ENCODE measurements at places on chromosomes 13 and 19.

DNA sequence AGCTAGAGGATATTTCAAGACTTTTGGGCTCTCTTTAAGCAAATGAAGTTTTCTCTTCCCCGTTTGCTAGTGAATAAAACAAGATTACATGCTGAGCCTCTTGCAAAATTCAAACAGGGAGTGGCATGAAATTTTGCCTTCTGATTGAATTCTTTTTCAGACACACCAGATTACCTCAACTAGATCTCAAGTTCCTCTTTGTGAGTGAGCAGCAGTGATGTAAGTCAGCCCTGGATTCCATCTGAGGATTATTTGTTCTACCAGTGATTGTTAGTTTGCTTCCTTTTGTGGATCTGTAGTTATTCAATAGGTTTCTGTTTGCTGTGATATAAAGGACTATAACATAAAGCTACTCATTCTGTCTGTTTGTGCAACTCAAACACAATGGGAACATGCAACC is 407.7 kb downstream of the LMO7 start:
- no peak for DNase-seq

DNA sequence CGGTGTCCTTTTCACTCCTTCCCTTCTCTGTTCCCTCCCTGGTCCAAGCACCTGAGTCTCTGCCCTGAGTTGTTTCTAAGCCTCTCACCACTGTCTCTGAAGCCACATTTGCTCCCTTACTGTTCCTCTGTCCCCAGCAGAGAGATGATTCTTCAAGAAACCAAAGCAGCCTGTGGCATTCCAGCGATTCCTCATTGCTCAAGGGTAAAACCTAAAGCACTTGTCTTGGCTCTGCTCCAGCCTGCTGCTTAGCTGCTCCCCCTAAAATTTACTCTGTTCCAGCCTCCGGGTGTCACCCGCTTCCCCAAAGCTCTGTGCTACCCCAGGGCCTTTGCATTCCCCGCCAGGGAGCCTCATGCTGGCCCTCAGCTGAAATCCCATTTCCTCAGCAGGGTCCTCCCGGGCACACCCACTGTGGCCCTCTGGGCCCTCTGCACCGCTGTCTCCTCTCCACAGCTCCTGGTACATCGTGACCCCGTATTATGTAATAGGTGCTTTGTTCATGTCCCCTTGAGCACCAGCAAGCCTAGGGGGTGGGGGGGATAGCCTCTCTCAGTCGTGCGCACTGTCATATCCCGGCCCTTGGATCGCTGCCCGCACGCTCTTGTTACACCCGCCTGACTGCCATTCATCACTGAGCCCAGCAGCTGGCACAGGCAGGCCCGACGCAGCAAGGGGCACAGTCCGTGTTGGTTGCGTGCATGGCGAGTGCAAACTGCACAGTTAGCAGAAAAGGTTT is 15.8 kb downstream of the TECR start:
- peak; percentile 16 for DNase-seq

DNA sequence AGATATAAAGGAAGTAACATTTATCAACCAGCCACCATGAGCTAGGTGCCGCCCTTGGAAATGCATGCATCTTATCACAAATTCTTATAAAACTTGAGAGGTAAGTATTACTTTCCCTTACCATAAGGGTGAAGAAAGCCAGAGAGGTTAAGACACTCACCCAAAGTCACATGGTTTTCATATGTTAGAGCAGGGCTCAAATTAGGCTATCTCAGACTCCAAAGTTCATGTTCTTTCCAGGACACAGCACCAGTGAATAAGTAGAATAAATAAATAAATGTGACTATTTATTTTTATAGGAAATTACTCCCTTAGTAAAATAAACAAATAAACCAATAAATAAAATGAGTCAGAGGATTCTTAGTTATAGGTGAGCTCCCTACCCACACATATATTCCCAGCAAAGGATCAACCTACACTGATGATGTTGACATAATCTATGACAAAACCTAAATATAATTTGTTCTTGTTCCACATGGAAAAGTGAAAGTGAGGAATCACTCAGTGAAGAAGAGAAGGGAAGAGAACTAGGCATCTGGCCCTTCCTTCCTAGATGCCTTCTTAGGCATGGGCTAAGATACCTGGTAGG is 27.2 kb downstream of the SPRY2 start:
- DNase-seq, result no peak

DNA sequence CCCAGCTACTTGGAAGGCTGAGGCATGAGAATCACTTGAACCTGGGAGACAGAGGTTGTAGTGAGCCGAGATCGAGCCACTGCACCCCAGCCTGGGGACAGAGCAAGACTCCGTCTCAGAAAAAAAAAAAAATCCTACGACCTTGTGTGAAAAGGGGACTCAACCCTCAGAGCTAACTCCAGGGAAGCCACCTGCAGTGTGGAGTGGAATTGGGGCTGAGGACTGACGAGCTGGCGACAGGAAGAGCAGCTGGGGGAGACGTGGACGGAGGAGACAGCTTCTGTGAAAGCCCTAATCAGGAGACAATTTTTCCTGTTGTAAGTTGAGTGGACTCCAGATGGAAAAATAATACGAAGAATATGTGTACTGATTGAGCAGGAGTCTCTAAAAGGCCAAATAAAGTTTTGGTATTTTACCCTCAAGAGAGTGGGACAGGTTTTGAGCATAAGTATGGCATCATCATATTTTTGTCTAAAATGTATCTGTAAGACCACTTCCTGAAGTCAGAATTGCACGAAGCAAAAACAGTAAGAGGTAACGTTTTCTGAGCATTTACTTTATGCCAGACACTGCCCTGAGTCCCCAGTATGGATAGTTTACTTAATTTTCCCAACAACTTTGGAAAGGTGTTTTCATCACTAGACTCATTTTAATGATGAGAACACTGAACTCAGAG is 12.0 kb upstream of the LAIR1 start:
- DNase-seq, result no peak

- no peak for DNase-seq
Measured at GRCh38 chr19:52277471-52277870, 8.1 kb downstream of the ZNF766 start.

DNA sequence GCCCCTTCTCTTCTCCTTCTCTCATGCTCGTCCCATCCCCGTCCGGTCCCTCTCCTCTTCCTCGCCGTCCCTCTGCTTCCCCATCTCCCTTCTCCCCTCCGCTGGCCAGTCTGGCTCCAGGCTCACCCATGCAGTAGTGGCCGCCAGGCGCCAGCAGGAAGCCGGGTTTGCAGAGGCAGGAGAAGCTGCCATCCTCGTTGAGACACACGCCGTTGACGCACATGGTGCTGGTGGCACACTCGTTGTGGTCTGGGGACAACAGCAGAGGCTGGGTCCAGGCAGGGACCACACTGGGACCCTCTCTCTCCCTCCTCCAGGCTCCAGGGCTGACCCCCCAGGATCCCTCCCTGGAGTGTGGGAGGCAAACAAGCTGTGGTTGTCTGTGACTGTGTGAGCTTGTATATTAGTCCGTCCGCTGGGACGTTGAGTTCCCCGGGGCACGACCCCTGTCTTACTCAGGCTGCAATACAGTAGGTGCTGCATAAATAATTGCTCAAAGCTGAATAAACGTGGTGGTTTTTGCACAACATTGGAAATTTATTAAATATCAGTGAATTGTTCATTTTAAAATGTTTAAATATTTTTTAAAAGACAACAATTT is 16.4 kb downstream of the FBN3 start:
- no peak for DNase-seq

DNA sequence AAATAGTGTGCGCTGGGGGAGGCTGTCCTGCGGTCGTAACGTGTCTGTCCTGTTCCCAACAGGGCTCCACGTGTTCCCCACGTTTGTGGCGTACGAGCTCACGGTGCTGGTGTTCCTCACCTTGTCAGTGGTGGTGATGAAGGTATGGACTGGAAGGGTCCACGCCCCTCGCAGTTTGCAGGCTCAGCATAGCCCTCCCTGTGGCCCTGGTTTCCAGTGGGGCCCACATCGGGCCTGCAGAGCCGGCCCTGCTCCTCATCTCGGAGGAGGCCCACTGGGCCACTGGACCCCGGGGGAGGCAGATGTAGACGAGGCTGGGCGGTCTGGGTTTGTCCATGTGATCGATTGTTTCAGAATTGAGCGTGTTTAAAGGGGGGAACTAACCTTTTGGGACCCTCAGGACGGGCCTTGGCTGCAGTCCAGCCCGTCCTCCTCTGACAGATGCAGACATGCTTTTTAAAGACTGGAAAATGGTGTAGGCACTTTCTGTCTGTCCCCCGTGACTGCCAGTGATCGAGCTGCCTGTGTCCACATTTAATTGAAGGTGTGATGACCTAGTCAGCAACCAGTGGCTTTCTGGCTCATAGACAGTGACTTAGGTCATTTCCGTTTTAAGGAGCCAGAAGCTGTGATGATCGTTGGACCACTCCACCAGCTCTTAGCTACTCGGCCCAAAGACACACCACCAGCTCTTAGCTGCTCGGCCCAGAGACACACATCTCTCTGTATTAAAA is 37.1 kb upstream of the TFDP1 start:
- no peak for DNase-seq

DNA sequence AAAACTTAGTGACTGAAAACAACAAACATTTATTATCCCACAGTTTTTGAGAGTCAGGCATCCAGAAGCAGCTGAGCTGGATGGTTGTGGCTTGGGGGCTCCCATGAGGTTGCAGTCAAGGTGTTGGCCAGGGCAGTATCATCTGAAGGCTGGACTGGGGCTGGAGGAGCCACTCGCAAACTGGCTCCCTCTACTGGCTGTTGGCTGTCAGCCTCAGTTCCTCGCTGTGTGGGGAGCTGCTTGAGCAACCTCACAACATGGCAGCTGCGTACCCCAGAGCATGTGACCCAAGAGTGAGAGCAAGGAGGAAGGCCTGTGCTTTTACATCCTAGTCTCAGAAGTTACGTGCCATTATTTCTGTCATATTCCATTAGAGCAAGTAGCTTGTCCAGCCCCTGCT is 9.7 kb downstream of the YJU2 start:
- no peak for DNase-seq

- no peak for DNase-seq
Measured at GRCh38 chr13:50437252-50437651, 406.2 kb downstream of the DLEU7 start.

DNA sequence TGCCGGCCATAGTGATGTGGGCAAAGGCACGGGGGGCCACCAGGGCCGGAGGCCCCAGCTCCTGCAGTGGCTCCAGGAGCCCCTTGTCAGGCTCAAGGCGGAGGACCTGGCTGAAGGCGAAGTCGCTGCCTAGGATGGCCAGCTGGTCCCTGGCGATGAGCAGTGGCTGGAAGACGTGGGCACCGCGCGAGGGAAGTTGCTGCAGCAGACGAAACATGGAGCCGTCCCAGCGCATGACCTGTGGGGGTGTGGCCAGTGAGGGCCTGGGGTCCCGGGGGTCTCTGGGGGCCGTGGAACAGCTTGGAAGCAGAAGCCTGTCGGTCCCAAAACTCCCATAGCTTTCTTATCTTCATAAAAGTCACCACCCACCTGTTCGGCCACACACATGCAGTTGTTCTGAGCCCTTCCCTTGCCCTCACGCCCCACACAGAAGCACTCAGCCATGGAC is 9.6 kb downstream of the LGI4 start:
- no peak for DNase-seq

- no peak for DNase-seq
Measured at GRCh38 chr13:40080676-40081075, 425.2 kb downstream of the COG6 start.

- DNase-seq, result peak; percentile 48
Measured at GRCh38 chr13:102693776-102694175, 1.1 kb downstream of the METTL21C start.

GRCh38 chr13:102240110-102240509 is 161.7 kb downstream of the FGF14 start:
- DNase-seq, result no peak

GRCh38 chr13:100827489-100828176 is 153.0 kb upstream of the TMTC4 start:
- no peak for DNase-seq

- no peak for DNase-seq
Measured at GRCh38 chr19:12112701-12113100, 27.4 kb downstream of the ZNF20 start.

DNA sequence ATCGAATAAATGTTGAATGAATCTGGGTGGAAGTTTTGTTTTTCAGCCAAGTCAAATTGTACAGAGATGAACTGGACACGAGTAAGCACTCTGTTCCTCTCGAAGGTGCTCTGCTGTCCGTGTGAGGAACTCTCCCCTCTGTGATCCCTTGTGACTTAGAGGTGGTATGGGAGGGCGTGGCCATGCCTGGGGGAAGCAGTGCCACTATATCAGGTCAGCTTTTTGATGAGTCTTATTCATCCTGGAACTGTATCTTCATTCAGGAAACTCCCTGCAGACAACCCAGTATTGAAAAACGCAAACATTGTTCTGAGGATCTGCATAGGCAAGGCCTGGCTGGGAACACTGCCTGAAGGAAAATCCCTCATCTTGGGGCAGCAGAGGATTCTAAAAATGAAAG is 45.7 kb upstream of the FLT1 start:
- no peak for DNase-seq

DNA sequence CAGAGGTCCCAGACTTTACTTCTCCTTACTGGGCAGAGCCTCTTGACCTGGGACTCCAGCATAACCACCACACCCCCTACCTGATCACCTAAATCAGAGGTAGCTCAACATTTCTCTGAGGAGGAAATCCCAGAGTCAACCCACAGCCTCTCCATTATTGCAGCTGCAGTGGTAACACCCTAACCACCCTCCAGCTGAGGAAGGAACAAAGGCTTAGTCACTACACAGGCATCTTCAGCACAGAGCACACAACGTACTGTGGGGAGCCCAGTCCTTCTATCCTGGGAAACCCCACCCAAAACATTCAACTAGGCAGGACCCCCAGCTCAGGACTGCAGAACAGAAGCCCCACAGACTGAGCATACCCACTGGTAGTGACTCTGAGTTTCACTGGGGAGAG is 824.7 kb upstream of the SLITRK5 start:
- DNase-seq, result no peak

DNA sequence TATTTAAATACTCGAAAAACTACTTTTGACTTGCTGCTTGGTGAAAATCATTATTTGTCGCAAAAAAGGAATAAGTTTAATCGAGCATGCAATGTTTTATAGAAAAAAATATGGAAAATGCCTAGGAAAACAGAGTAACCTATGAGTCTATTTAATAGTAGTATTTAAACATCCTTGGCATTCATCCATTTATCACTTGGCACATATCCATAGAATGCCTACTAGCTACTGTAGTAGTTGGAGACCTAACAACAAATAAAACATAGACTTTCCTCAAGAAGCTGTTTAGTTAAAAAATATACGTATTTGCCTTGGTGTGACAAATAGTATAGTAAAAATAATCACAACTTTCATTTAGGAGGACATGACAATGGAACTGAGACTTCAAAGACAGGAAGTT is 302.1 kb downstream of the DIAPH3 start:
- no peak for DNase-seq
